ENCODE measurements at places on chromosomes 2 and 18. TPM values are rescaled to one million over a fixed set of nuclear protein-coding genes. Genes with fewer than 3 reads are reported as not detected.
A peak's percentile ranks its signal among the peaks of the same experiment; 100 is the strongest.

Gene TMEM37
- 49.0 TPM for total RNA-seq

Gene POMC
- total RNA-seq: 11.8 TPM

Gene LYPD1
- 1.9 TPM for total RNA-seq

Gene FBXO15
- total RNA-seq: 0.73 TPM

Gene UGT1A10
- total RNA-seq: 0.27 TPM

Gene DNAH7
- total RNA-seq: 15.8 TPM

Gene DHRS9
- 0.54 TPM for total RNA-seq

GRCh38 chr18:23279931-23280330 is 144.6 kb downstream of the CABLES1 start:
- no peak overlapping the region for H3K4me3 ChIP-seq
- H3K4me1 ChIP-seq: peaks cover 5% of the 10 kb centered on the region
- DNase-seq: no peak
- no peak overlapping the region for H3K27ac ChIP-seq
- no peaks in the 10 kb centered on the region for H3K27me3 ChIP-seq

DNA sequence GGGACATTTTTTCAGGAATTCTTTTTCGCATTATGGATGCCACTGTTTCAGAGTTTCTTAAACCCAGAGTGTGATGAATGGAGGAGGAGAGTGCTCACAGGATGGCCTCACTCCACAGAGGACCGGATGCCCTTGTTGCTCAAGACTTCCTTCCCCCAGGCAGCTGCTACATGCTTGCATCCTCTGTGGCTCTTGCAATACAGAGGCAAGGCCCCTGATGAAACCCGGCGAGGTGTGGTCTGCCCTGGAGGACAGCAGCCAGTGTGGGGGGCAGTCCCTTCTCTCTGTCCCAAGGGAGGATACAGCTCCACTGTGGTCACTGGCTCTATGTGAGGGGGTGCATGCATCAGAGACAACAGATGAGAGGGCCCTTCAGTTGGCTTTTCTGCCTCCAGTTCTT is 109.6 kb downstream of the SH3RF3 start:
- no peak overlapping the region for H3K27ac ChIP-seq
- no peaks in the 10 kb centered on the region for H3K27me3 ChIP-seq
- no peak overlapping the region for H3K4me3 ChIP-seq
- no peaks in the 10 kb centered on the region for H3K36me3 ChIP-seq

DNA sequence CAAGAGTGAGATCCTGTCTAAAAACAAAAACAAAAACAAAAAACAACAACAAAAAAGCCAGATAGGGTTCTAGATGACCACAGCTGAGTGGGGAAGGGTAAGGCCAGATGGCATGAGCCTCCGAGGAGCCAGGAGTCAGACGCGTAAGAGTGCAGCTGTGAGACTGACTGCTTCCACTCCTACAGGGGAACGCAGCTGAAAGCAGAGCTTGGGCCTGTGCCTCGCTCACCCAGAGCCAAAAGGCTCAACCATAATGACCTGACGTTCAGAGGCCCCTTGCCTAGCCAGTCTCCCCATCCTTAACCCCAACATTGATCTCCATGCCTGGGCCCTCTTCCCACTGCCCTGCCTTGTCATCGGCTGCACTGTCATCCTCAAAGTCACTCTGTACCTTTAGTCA is 26.5 kb upstream of the NCL start:
- no peak overlapping the region for H3K27ac ChIP-seq
- no peak overlapping the region for H3K4me3 ChIP-seq
- H3K36me3 ChIP-seq: no peaks in the 10 kb centered on the region
- no peaks in the 10 kb centered on the region for H3K4me1 ChIP-seq

DNA sequence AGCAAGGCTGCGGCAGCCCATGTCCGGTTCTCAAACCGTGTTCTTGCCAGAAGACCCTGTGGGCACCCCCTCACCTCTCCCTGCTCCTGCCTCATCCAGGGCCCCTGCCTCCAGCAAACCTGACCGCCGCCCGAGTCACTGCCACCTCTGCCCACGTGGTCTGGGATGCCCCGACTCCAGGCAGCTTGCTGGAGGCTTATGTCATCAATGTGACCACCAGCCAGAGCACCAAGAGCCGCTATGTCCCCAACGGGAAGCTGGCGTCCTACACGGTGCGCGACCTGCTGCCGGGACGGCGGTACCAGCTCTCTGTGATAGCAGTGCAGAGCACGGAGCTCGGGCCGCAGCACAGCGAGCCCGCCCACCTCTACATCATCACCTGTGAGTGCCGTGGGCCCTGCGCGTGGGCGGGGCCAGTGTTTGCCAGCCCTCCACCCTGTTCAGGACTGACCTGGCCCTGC is 32.2 kb downstream of the MTERF4 start:
- no peak overlapping the region for H3K4me3 ChIP-seq
- DNase-seq: peak; percentile 1
- peaks cover 4% of the 10 kb centered on the region for H3K4me1 ChIP-seq
- H3K36me3 ChIP-seq: peaks cover 80% of the 10 kb centered on the region

DNA sequence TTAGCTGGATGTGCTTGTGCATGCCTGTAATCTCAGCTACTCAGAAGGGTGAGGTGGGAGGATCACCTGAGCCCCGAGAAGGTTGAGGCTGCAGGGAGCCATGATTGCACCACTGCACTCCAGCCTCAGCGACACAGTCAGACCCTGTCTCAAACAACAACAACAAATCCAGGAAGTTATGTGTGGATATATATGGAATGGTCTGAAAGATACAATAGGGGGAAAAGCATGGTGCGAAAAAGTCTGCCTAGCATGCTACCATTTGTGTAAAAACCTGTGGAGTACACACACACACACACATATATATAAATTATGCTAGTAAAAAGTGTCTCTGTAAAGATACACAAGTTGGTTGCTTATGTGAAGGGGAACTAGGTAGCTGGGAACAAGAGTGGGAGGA is 6.9 kb upstream of the HOXD1 start:
- no peak overlapping the region for H3K4me3 ChIP-seq
- DNase-seq: no peak
- H3K27ac ChIP-seq: no peak overlapping the region
- H3K36me3 ChIP-seq: no peaks in the 10 kb centered on the region

GRCh38 chr18:55573386-55573785 is 14.6 kb downstream of the TCF4 start:
- H3K36me3 ChIP-seq: no peaks in the 10 kb centered on the region
- H3K27ac ChIP-seq: no peak overlapping the region
- no peak for DNase-seq
- no peak overlapping the region for H3K4me3 ChIP-seq

DNA sequence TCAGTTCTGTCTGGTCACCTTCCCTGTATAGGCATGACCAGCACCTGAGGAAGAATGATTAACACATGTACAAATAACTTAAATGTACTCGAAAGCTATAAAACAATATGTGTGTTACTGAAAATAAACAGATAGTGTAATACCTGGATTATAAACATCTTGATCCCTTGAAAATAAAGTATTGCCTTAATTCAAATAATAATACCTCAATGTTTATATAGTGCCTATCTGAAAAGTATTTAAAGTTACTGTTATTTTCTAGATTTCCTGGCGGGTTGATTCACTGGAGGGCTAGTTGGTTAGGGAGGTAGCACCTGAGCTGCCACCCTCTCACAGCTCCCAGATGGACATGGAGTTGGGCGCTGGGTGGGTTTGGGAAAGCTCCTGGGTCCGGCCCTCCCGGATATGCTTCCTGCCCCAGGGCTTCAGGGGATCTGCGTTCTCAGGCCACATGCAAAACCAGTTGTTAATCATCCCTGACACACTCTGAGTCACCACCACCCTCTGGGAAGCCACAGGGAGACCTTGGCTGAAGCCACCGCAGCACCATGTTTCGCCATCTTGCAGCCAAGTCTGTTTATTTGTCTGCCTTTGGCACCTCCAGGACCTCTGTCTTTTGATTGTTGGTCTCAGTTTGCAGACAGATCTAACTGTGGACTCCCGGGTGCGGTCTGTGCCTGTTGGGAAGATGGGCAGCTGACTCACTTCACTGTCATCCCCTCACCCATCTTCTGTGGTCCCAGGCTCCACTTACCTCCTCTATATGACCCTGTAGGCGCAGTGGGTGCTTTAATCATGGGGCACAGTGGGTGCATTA is 35.3 kb downstream of the RAB31 start:
- H3K27ac ChIP-seq: peak overlapping the region; percentile 61
- H3K36me3 ChIP-seq: no peaks in the 10 kb centered on the region
- peaks cover 27% of the 10 kb centered on the region for H3K4me1 ChIP-seq
- H3K27me3 ChIP-seq: no peaks in the 10 kb centered on the region

- H3K4me1 ChIP-seq: peaks cover 24% of the 10 kb centered on the region
- H3K27ac ChIP-seq: peak within 1 kb of the TSS; percentile 92
- H3K27me3 ChIP-seq: no peaks in the 10 kb centered on the region
- peak within 1 kb of the TSS; percentile 75 for H3K4me3 ChIP-seq
Observed at GRCh38 chr2:219229305-219230058, at the start of the genes ANKZF1 and ATG9A. ANKZF1 (plus strand) TSS chr2:219229806; CDS start chr2:219230258, 452 bp downstream. ATG9A (minus strand) TSS chr2:219229636; CDS start chr2:219228024, 1,612 bp downstream.

DNA sequence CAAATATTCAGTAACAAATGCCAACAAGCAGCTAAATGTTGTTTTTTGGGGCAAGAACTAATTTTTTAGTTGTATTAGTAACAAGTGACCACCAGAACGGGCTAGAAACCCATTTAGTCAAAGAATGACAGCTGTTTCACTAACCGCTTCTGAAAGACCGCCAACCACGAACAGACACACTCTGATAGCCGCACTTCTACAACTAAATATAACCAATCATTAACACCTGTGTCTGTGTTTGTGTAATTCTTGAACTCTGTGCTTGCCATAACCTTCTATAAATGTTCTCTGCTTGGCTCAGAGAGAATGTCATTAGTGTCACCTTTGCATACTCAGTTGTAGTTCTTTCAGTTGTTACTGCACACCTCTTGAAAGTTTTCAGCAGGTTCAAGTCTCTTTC is 526.3 kb upstream of the LRRTM1 start:
- H3K27ac ChIP-seq: no peak overlapping the region
- H3K27me3 ChIP-seq: no peaks in the 10 kb centered on the region
- H3K4me1 ChIP-seq: peaks cover 3% of the 10 kb centered on the region
- no peaks in the 10 kb centered on the region for H3K36me3 ChIP-seq
- H3K4me3 ChIP-seq: no peak overlapping the region
- DNase-seq: no peak

- H3K27me3 ChIP-seq: no peaks in the 10 kb centered on the region
- H3K4me3 ChIP-seq: no peak overlapping the region
- H3K4me1 ChIP-seq: peaks cover 45% of the 10 kb centered on the region
- H3K36me3 ChIP-seq: no peaks in the 10 kb centered on the region
Observed at GRCh38 chr2:26615336-26615859, 25.8 kb downstream of the CIB4 start.

- no peak overlapping the region for H3K27ac ChIP-seq
- no peaks in the 10 kb centered on the region for H3K27me3 ChIP-seq
- DNase-seq: no peak
- no peaks in the 10 kb centered on the region for H3K36me3 ChIP-seq
- H3K4me3 ChIP-seq: no peak overlapping the region
Observed at GRCh38 chr2:2748399-2749205, 417.5 kb upstream of the MYT1L start.

DNA sequence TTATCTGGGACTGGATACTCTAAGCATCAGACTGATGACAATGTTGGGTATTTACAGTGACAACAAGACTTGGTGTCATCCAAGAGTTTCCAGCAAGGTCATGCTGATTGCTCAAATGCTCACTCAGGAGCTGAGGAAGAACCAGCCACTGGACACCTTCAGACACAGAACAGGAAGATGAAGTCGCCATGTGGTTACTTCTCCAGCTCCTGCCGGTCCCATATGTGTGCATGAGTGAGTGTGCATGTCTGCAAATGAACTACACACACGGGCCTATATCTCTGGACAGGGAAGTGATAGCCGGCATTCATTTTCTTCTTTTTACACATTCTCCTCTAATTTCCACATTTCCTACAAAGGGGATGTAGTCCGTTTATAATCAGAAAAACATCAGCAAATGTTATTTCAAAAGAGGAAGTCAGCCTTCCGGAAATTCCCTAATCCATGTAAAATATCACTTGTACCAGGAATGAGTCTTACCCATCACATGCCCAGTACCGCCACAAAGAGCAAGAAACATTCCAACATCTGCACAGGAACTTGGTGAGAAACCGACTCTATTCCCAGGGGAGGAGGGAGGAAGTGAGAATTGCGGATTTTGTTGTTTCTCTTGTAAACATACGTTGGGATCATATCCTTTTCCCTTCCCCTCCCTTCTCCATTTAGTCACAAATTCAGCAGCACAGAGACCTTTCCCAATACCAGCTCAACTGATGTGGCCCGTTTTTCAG is 10.8 kb downstream of the RFX8 start:
- H3K27me3 ChIP-seq: no peaks in the 10 kb centered on the region
- H3K4me1 ChIP-seq: peaks cover 17% of the 10 kb centered on the region
- H3K36me3 ChIP-seq: no peaks in the 10 kb centered on the region

DNA sequence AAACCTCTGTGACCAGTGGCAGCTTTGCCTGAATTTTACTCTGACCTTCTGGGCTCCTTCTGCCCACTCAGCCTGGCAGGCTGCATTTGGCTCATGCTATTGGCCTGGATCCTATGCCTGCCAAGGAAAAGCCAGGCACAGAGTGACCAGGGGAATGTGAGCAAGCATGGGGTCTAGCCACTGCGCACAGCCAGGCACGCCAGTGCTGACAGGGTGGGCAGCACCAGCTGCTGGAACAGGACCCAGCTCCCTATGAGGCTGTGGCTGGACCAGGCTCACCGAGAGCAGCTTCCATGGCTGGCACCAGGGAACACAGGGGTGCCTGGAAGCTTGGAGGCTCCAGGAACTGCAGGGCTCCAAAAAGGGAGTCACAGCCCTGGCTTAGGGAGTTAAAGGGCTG is 311.5 kb upstream of the SYT4 start:
- no peaks in the 10 kb centered on the region for H3K27me3 ChIP-seq
- no peak overlapping the region for H3K4me3 ChIP-seq
- no peaks in the 10 kb centered on the region for H3K4me1 ChIP-seq
- no peak overlapping the region for H3K27ac ChIP-seq
- no peak for DNase-seq

DNA sequence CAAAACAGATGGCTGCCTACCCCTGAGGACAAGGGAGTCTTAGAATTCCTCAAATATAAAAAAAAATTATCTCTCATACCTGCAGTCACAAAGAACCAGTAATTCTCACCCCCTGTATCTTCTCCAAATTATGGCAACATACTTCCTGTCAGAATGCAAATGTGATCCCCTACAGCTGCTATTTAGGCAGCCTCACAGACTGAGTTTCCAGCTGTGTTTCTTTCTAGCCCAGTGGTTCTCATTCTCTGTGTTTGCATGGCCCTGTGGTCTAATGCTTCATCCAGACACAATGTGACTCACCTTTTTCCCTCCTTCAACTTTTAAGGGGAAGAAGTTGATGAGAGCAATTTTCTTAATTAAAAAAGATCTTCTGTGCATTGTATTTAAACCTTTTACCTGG is 726.3 kb downstream of the TSN start:
- H3K4me1 ChIP-seq: no peaks in the 10 kb centered on the region
- H3K27me3 ChIP-seq: no peaks in the 10 kb centered on the region
- DNase-seq: no peak
- no peaks in the 10 kb centered on the region for H3K36me3 ChIP-seq
- H3K4me3 ChIP-seq: no peak overlapping the region
- no peak overlapping the region for H3K27ac ChIP-seq
